ENCODE measurements at places on chromosomes 4 and X. TPM values are rescaled to one million over a fixed set of nuclear protein-coding genes. Genes with fewer than 3 reads are reported as not detected.
A peak's percentile ranks its signal among the peaks of the same experiment; 100 is the strongest.

DNA sequence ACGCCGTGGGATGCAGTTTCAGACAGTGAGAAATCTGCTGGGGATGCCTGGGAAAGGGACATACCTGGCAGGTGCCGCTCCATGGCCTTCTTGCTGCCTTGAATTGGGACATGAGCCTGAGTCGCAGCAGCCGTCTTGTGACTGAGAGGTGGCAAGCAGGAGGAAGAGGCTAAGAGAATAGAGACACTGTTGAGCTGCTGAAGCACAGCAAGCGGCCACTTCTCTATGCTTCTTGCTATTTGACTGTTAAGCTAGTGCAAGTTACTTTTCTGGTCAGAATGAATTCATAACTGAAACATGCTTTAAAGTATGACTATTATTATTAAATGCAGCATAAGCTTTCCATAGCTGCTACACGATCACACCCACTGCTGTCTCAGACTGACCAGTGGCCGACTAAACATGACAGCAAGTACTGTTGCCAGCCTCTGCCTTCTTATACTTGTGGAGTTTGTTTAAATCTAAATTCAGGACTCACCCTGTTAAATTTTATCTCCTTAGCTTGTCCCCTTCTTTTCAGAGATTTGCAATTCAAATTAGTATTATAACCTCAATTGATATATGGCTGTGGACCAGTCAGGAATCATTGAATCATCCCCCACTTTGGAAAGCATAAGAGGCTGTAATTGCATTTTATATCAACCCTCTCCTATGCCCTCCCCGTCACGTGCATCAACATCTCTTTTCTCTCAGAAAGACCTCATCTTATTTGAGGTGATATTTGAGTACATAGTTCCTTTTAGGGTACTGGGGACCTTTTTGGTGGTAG lies 24.8 kb upstream of the ACSL1 start:
- no peak for DNase-seq

- no peak for DNase-seq
Measured at GRCh38 chr4:38728631-38729141, 54.1 kb downstream of the TLR10 start.

GRCh38 chr4:126465341-126465740 lies 1150.6 kb downstream of the FAT4 start:
- no peak for DNase-seq

DNA sequence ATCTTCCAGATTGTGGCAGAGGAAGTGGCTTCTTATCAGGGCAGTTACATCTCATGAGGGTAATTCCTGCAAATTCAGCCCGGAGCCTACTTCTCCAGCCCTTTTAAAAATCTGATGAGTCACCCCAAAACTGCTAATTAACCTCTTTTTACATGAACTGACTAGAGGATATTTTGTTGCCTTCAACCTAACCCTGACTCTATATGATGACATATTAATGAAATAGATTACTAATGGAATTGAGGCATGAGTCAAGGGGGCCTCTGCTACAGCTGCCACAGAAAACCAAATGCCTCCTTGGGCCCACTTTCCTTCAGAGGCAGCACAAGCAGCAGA lies 72.5 kb downstream of the QRFPR start:
- no peak for DNase-seq

GRCh38 chr4:144350706-144351105 lies 210.2 kb upstream of the GYPA start:
- DNase-seq = peak; percentile 18

- DNase-seq = no peak
Measured at GRCh38 chr4:19054916-19055315, 1033.4 kb upstream of the LCORL start.

DNA sequence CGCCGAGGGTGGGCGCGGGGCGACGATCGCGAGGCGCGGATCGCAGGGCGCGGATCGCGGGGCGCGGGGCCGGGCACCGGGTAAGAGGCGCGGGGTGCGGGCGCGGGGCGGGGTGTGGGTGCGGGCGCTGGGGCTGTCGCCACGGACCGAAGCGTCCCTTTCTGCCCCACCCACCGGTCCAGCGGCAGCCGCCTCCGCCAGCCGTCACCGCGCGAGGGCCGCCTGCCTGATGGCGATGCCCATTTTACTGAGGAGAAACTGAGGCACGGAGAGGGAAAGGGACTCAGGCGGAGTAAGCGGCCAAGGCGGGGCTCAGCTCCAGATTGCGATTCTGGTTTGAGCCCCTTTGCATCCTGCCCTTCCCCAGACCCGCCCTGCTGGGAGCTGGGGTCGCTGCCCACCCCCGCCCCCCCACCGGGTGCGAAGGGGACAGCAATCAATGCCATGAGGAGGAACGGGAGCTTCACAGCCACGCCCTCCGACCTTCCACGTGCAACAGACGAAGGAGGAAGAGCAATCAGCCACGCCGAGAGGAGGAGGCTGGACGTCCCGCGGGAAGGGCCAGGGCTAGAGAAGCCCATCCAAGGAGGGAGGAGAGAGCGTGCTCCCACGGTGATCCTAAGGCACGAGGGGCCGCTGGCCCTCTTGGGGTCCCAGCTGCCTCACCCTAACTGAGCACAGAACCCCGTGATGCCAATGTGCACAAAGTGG lies 10.9 kb upstream of the MAN2B2 start:
- DNase-seq = no peak

GRCh38 chrX:20442597-20442996 lies 175.9 kb upstream of the RPS6KA3 start:
- no peak for DNase-seq

DNA sequence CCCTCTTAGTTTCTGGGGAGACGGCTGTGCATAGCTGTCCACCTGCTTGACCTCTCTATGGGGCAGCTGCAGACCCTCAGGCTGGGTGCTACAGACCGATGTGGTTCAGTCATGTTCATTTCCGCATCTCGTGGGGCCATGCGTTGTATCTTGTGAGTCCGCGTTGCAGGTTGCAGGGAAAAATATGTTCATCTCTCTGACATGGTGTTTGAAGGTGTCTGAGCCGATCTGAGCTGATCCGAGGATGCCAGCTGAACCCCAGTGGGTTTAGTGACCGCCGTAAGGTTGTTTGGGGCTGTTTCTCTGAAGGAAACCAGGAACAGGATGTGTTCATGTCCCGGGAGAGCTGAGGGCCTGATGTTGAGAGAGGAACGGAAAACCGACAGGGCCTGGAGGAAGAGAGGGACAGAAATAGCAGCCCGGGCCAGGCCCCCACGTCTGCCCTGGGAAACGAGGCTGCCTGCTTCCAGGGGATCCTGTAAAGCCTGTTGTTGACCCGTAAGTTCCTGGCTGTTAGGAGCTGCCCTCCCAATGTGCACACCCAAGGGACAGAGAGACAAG lies 9.8 kb upstream of the P2RY8 start:
- no peak for DNase-seq

- DNase-seq = no peak
Measured at GRCh38 chr4:26812049-26812714, 48.5 kb upstream of the STIM2 start.

DNA sequence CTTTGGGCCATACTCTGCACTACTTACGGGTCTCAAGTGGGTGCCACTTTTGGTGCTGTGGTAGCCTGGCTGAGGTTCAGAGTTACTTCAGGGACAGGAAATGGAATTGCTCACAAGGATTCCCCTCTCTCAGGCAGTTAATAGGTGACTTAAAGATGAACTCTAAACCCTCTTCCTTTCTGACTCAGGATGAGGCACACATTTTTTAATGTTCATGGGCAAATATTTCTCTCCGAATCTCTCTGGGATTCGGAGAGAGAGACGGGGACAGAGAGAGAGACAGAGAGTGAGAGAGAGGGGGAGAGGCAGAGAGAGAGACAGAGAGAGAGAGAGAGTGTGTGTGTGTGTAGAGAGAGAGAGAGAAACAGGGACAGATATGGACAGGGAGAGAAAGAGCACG lies 79.8 kb downstream of the NYX start:
- peak; percentile 16 for DNase-seq

DNA sequence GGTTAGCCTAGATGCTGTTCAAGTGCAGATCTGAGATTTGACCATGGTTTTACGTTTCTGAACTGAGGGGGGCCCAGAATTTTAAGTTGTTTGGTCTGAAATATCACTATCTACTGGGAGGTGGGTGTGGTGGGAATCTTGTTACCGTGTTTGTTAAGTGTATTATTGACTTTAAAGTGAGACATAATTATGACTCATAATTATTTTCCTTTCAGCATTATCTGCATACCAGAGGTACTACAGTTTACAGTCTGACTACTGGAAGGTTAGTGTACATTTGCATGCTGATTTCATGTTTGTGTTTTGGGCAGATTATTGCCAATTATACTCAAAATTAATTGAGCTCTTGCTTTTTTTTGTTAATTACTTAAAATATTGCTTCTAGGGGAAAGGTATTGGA lies 101.5 kb downstream of the KDM6A start:
- no peak for DNase-seq

- DNase-seq = no peak
Measured at GRCh38 chr4:32207456-32207855, 1487.3 kb downstream of the PCDH7 start.

GRCh38 chr4:125140966-125141495 lies 173.7 kb upstream of the FAT4 start:
- peak; percentile 17 for DNase-seq

GRCh38 chr4:88029556-88029955 lies 22.1 kb downstream of the PKD2 start:
- DNase-seq = no peak

- DNase-seq = no peak
Measured at GRCh38 chr4:1331591-1332353, 15.2 kb upstream of the UVSSA start.

GRCh38 chrX:83829874-83830273 lies 31.1 kb upstream of the CYLC1 start:
- no peak for DNase-seq

DNA sequence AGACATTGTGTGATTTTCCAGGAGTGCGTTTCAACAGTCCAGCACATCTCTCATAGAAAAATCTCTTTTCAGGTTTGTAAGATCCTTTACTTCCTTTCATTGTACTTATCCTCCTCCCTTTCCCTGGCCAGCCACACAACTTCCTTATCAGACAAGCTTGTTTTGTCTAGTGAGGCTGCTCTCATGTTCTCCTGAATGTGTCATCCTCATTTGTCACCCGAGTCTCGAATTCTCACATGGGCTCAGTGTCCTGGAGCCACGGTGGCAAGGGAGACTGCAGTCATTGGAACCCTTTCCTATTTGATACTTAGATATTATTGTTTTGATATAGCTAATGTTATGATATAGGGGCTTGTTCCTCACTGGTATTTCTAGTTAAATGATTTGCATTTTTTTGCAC lies 16.9 kb downstream of the SYNPO2 start:
- DNase-seq = peak; percentile 23

GRCh38 chr4:4946416-4946815 lies 72.8 kb downstream of the CYTL1 start:
- no peak for DNase-seq

GRCh38 chrX:17355976-17356375 lies 19.0 kb upstream of the NHS start:
- no peak for DNase-seq

- no peak for DNase-seq
Measured at GRCh38 chrX:153446950-153447580, 1.2 kb upstream of the TREX2 start.

DNA sequence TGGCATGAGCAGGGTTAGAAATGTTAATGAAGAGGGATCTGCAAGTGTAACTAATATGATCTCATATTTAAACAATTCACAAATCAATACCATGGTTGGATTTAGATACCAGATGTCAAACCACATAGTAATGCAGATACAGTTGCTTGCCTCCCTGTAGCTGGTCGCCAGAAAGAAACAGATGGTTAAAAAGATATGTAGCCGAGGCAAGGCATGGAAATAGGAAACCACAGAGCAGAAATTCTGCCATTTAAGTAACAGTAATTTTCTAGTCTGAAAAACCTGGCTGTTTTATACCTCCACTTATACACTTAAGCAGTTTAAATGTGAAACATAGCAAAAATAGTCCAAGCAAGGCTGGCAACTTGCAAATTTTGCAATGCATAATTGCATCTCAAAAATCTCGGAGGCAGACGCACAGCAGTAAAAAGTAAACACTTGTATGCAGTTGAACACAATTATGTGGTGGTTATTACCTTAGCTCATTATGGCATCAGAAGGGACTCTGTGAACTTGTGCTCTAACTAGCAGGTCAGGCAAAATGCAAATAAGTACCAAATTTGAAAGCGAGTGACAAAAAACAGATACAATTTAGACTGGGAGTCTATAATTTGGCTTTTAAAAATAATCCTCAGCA lies 126.8 kb downstream of the NAA11 start:
- no peak for DNase-seq

DNA sequence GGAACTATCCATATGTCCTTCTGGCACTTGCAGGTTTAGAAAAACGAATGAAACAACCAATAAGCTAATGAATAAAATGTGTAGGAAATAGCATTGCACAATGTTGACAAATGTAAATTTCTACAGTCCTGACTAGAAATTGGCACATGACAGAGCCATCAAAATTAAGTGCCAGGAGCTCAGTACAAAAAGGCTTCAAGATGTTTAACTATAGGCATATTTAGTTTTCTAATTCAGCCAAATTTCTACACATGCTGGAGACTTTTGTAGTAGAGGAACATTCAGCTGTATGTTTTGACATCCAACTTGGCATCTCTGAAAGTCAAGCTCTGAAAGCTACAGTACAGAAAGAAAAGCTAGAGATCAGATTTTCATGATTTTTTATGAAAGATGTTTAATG lies 1999.4 kb upstream of the AGA start:
- DNase-seq = no peak

- DNase-seq = no peak
Measured at GRCh38 chrX:107826238-107827029, 768 bp downstream of the MID2 start.

DNA sequence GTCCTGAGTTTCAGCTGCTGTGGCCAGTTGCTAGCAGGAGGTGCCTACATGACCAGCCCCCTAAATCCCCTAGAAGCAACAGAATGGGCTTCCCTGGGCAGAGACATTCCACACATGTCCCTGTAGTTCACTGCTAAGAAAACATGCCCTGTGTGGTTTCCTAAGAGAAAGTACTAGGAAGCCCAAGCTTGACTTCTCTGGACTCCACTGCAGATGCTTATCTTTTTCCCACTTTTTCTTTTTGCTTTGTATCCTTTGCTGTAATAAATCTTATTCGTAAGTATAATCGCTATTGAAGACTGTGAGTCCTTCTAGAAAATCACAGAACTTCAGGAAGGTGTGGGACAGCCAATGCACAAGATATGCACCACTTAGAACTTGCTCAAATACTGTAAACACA lies 15.6 kb downstream of the RPGR start:
- no peak for DNase-seq

The HSPA4L gene
- 9.8 TPM for total RNA-seq

The IL13RA2 gene
- 0.85 TPM for total RNA-seq

The OTUD6A gene
- total RNA-seq = not detected

The PROM1 gene
- total RNA-seq = not detected

The FMR1NB gene
- not detected for total RNA-seq

The GPRASP2 gene
- total RNA-seq = 9.1 TPM

The C4orf50 gene
- not detected for total RNA-seq

Data from foreskin keratinocyte (primary cell).